Calu3 (cell line): ENCODE measurements at places on chromosomes 1 and 21. TPM values are rescaled to one million over a fixed set of nuclear protein-coding genes. Genes with fewer than 3 reads are reported as not detected.

- no peaks in the 10 kb centered on the region for H3K4me1 ChIP-seq
- H3K27ac ChIP-seq = no peak overlapping the region
- H3K4me3 ChIP-seq = no peak overlapping the region
- no peak for DNase-seq
Measured at GRCh38 chr1:206754011-206754410, 16.6 kb upstream of the IL19 start.

- H3K4me3 ChIP-seq = no peak overlapping the region
- DNase-seq = no peak
- no peaks in the 10 kb centered on the region for H3K27me3 ChIP-seq
- peaks cover 34% of the 10 kb centered on the region for H3K36me3 ChIP-seq
Measured at GRCh38 chr21:46304955-46305354, 18.7 kb downstream of the C21orf58 start.

DNA sequence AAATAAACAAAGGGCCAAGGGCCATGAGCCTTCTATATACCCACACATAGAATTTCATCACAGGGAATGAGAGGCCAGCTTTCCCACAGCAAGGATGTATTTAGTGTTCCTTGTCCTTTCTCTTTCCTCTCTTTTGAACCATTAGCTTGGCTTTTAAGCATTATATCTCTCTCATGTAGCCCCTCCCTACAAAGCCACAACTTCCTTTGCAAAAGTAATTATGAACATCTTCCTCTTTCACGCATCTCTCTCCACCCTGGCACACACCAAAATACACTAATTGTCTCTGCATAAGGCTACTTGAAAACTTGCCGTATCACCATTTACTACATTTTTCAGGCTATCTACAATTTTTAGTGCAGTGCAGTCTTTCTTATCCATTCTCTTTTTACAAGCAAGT, 1.9 kb upstream of the AK5 start:
- H3K27me3 ChIP-seq = peaks cover 21% of the 10 kb centered on the region
- no peak overlapping the region for H3K27ac ChIP-seq
- H3K36me3 ChIP-seq = no peaks in the 10 kb centered on the region
- no peak overlapping the region for H3K4me3 ChIP-seq
- H3K4me1 ChIP-seq = no peaks in the 10 kb centered on the region
- DNase-seq = no peak

GRCh38 chr21:33430858-33431257, 27.6 kb downstream of the IFNGR2 start:
- DNase-seq = no peak
- H3K27me3 ChIP-seq = no peaks in the 10 kb centered on the region
- H3K36me3 ChIP-seq = peaks cover 63% of the 10 kb centered on the region
- H3K4me1 ChIP-seq = peaks cover 18% of the 10 kb centered on the region
- no peak overlapping the region for H3K27ac ChIP-seq

GRCh38 chr1:143699731-143700130, 272.1 kb downstream of the FAM72C start:
- DNase-seq = no peak
- no peak overlapping the region for H3K27ac ChIP-seq
- H3K4me1 ChIP-seq = peaks cover 8% of the 10 kb centered on the region
- no peaks in the 10 kb centered on the region for H3K36me3 ChIP-seq
- no peak overlapping the region for H3K4me3 ChIP-seq
- peaks cover 53% of the 10 kb centered on the region for H3K27me3 ChIP-seq

GRCh38 chr1:76480827-76481226, 386.5 kb upstream of the ST6GALNAC5 start:
- no peak overlapping the region for H3K4me3 ChIP-seq
- H3K27ac ChIP-seq = no peak overlapping the region
- DNase-seq = no peak
- H3K36me3 ChIP-seq = no peaks in the 10 kb centered on the region

DNA sequence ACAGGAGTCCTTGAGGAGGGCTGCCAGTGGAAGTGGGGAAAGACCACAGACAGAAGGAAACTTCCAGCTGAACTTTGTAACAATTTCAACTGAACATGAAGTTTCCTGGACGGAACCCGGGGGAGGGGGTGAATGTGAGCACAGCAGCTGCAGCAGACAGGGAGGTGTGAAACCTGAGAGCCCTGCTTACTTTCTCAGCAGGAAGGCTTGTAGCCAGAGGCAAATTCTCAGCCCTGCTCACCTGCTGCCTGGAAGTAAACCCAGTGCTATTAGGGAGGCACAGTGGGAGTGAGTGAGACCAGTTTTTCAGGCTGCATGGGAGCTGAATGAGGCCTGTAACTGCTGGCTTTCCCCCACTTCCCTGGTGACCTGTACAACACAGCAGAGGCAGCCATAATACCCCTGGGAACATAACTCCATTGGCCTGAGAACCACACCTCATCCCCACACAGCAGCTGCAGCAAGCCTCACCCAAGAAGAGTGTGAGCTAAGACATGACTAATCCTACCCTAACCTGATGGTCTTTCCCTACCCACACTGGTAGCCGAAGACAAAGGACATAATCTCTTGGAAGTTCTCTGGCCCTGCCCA, 9.6 kb upstream of the SPRR2F start:
- peak; percentile 82 for DNase-seq
- peak overlapping the region; percentile 96 for H3K27ac ChIP-seq
- peaks cover 23% of the 10 kb centered on the region for H3K4me1 ChIP-seq
- H3K4me3 ChIP-seq = peak overlapping the region; percentile 48

DNA sequence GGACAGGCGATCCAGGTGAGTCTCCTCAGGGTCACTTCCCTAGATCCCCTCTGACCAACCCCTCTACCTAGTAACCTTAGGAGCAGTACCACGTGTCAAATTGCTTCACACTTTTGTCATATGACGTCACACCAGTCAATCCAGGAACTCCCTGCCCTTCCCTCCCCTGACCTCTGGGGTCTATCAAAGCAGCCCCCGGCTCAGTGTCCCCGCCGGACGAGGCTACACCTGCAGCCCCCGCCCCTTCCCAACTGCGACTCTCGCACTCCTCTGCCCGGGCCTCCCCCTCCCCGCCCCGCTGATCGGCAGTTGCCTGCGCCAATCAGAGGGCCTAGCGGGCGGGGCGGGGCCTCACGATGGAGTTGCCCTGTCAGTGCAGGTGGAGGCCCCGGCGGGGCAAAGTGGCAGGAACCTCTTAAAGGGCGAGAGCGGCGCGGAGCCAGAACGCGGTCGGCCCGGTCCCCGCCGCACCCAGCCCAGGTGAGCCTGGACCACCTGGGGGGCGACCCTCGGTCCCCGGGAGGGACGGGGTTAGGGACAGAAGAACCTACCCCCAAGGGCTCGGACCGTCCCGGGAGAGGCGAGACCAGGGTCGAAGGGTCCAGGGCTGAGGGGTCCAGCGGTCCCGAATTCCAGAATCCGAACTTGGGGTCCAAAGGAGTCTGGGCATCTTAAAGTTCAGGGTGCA, 27.5 kb upstream of the EPB41 start:
- no peaks in the 10 kb centered on the region for H3K27me3 ChIP-seq
- peaks cover 37% of the 10 kb centered on the region for H3K4me1 ChIP-seq
- H3K27ac ChIP-seq = peak overlapping the region; percentile 78
- H3K36me3 ChIP-seq = peaks cover 36% of the 10 kb centered on the region

- no peak overlapping the region for H3K27ac ChIP-seq
- H3K4me1 ChIP-seq = no peaks in the 10 kb centered on the region
- no peaks in the 10 kb centered on the region for H3K27me3 ChIP-seq
- H3K4me3 ChIP-seq = no peak overlapping the region
- no peaks in the 10 kb centered on the region for H3K36me3 ChIP-seq
Measured at GRCh38 chr1:102699524-102699923, 408.8 kb downstream of the COL11A1 start.

GRCh38 chr1:9389968-9390367, 97.3 kb downstream of the SPSB1 start:
- no peak for DNase-seq
- peaks cover 48% of the 10 kb centered on the region for H3K27me3 ChIP-seq
- no peak overlapping the region for H3K4me3 ChIP-seq
- no peaks in the 10 kb centered on the region for H3K36me3 ChIP-seq
- no peaks in the 10 kb centered on the region for H3K4me1 ChIP-seq

- H3K27me3 ChIP-seq = no peaks in the 10 kb centered on the region
- no peak for DNase-seq
- no peak overlapping the region for H3K4me3 ChIP-seq
- H3K36me3 ChIP-seq = peaks cover 8% of the 10 kb centered on the region
Measured at GRCh38 chr1:246742396-246742795, 18.2 kb downstream of the SCCPDH start.

GRCh38 chr1:16187748-16188401, 24.6 kb downstream of the ARHGEF19 start:
- H3K4me3 ChIP-seq = no peak overlapping the region
- no peak overlapping the region for H3K27ac ChIP-seq
- no peaks in the 10 kb centered on the region for H3K36me3 ChIP-seq
- peaks cover 31% of the 10 kb centered on the region for H3K4me1 ChIP-seq
- peaks cover 8% of the 10 kb centered on the region for H3K27me3 ChIP-seq

DNA sequence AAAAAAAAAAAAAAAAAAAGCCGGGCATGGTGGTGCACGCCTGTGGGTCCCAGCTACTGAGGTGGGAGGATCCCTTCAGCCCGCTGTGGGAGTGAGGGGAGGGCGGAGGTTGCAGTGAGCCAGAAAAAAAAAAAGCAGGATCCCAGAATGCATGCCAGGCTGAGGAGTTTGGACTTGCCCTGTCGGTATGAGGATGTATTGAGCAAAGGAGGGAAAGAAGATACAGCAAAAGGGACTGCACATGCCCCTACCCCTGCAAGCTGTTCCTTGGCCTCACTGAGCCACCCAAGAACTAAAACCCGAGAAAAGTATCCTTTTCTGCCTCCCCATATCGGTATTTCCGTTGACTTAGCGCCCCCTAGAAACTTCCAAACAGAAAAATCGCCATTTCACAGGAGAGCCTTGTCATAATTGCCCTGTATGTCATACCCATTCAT, 1.3 kb upstream of the GPATCH4 start:
- peak overlapping the region; percentile 80 for H3K4me3 ChIP-seq
- H3K27me3 ChIP-seq = no peaks in the 10 kb centered on the region
- H3K27ac ChIP-seq = peak overlapping the region; percentile 28
- H3K36me3 ChIP-seq = peaks cover 27% of the 10 kb centered on the region
- H3K4me1 ChIP-seq = peaks cover 8% of the 10 kb centered on the region

DNA sequence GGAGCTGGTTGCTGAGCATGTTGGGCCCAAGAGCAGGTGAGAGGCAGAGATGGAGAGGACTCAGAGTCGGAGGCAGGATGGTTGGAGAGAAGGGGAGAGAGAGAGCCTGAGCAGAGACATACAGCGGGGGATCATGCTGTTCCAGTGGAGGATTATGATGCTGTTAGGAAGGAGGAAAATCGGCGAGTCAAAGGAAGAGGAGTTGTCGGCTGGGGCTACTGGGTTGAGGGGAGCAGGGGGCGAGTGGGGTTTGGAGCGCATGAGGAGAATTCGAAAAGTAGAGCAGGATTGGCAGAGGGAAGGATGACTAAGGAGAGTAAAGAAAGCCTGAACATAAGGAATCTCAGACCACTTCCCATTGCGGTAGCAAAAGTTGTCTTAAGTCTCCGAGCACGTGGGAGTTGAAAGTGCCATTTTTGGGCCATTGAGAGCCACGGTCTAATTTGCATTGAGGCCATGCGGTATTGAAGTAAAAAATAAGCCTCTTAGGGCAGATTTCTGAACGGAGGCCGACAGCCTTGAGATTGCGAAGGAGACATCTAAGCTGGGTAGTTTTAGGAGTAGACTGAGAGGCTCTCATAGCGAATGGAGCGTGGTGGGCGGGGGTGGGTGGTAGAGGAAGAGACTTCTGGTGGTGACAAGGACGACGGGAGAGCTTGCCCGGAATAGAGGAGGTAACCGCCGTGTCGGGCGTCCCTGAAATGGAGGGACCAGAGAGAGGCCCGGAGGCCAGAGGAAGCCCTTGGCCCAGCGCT, 140.4 kb upstream of the ETV3 start:
- no peaks in the 10 kb centered on the region for H3K36me3 ChIP-seq
- no peak overlapping the region for H3K4me3 ChIP-seq
- DNase-seq = no peak
- H3K4me1 ChIP-seq = no peaks in the 10 kb centered on the region

DNA sequence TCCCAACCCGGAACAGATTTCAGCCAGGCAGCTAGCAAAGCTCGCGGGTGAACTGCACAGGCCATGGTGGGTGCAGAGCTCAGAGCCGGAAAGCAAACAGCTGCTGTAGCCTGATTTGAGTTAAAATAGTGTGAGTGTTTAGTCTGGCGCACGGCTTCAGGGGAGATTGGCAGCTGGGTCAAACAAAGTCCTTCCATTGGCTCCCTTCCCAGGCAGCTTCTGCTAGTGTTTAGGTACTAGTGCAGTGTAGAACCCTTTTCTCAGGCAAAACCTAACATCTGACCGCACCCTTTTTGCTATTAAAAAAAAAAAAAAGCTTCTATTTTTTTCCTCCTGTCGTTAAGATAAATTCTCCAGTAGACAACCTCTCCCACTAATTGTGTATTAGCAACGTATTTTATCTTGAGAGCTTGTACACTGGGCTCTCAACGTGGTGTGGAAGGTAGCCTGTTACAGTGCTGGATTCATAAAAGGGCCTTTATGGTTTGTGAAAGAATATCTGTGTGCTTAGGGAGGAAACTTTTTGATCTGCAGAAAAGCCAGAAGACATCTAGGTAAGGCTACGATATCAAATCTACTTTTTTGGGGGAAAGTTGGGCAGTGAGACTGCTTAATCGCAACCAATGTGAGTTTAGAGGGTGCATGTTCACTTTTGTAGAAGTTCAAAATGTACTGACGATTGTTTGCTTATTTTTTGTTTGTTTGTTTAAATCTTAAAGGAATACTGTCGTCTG, 689.6 kb downstream of the USP25 start:
- H3K27me3 ChIP-seq = no peaks in the 10 kb centered on the region
- DNase-seq = no peak
- H3K27ac ChIP-seq = no peak overlapping the region
- H3K36me3 ChIP-seq = no peaks in the 10 kb centered on the region
- H3K4me1 ChIP-seq = no peaks in the 10 kb centered on the region

GRCh38 chr1:6962478-6962995, 177.3 kb downstream of the CAMTA1 start:
- H3K36me3 ChIP-seq = peaks cover 4% of the 10 kb centered on the region
- peaks cover 38% of the 10 kb centered on the region for H3K27me3 ChIP-seq
- H3K4me3 ChIP-seq = no peak overlapping the region
- H3K4me1 ChIP-seq = peaks cover 6% of the 10 kb centered on the region
- DNase-seq = peak; percentile 3

- DNase-seq = no peak
- no peaks in the 10 kb centered on the region for H3K36me3 ChIP-seq
- no peaks in the 10 kb centered on the region for H3K4me1 ChIP-seq
- no peaks in the 10 kb centered on the region for H3K27me3 ChIP-seq
Measured at GRCh38 chr1:5244631-5245285, 590.3 kb downstream of the AJAP1 start.

PCBP3 gene
- total RNA-seq = 0.78 and 1.4 TPM in 2 replicates

CFAP141 gene
- total RNA-seq = not detected in 2 replicates

DAP3 gene
- total RNA-seq = 192 and 199 TPM in 2 replicates

FNDC10 gene
- 3.5 and 4.7 TPM in 2 replicates for total RNA-seq

NBPF20 gene
- 5.3 and 5.7 TPM in 2 replicates for total RNA-seq

DPYD gene
- total RNA-seq = 15.6 and 18.8 TPM in 2 replicates

UCK2 gene
- 106 and 109 TPM in 2 replicates for total RNA-seq

SGIP1 gene
- not detected in 2 replicates for total RNA-seq

DNAJC6 gene
- 2.9 and 3.1 TPM in 2 replicates for total RNA-seq

CACHD1 gene
- 2.5 and 3.5 TPM in 2 replicates for total RNA-seq

RAB25 gene
- 182 and 189 TPM in 2 replicates for total RNA-seq

ITLN2 gene
- not detected in 2 replicates for total RNA-seq

MMEL1 gene
- total RNA-seq = 5.6 and 10.9 TPM in 2 replicates

HSD11B1 gene
- 0.59 TPM in 1 of 2 replicates, not detected in the other for total RNA-seq
